Mesenchymal stem cell (in vitro differentiated cells and primary cell): ENCODE measurements at places on chromosomes 3 and 15.

DNA sequence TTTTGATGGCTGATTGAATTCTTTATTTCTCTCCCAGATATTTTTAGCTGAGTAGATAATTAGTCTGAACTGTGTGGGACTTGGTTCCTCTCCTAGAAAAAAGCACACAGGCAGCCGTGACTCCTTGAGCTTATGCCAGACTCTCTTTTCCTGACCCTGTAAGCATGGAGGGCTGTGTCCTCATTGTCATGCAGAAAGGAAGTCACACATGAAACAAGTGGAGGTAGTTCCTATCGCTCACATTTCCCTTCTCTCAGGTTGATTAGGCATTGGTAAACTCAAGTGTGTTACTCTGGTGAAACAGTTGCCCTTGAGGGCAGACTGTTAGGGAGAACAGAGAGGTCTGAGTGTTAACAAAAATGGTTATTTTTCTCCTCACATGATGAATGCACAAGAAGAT is 6.3 kb upstream of the RTP4 start:
- no peaks in the 10 kb centered on the region for H3K27me3 ChIP-seq
- DNase-seq: no peak
- no peak overlapping the region for H3K27ac ChIP-seq
- no peak overlapping the region for H3K4me3 ChIP-seq
- no peaks in the 10 kb centered on the region for H3K4me1 ChIP-seq

- peaks cover 10% of the 10 kb centered on the region for H3K4me1 ChIP-seq
- H3K27ac ChIP-seq: no peak overlapping the region
- no peak for DNase-seq
Measured at GRCh38 chr15:90411176-90411575, 23.1 kb downstream of the IQGAP1 start.

GRCh38 chr3:108315767-108316301 is 19.5 kb downstream of the HHLA2 start:
- no peaks in the 10 kb centered on the region for H3K36me3 ChIP-seq
- no peak overlapping the region for H3K27ac ChIP-seq
- DNase-seq: no peak

DNA sequence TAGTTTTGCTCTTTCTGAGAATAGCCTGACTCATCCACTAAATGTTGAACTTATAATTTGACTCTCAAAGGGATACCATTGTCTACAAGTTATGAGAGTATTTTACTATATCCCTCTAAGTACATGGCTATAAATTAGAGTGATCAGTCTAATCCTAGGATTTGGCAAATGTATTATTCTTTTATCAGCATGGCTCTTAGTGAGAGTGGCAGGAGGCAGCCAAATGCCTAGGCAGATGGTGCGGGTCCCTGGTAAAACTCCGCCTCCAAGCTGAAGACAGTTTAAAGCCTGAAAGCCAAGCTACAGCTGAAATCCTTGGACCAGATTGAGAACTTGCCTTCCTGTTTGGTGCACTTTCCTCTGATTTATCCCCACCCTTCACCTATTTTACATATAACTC is 631.8 kb downstream of the SQOR start:
- no peaks in the 10 kb centered on the region for H3K4me1 ChIP-seq
- DNase-seq: no peak
- H3K27me3 ChIP-seq: no peaks in the 10 kb centered on the region
- no peak overlapping the region for H3K4me3 ChIP-seq
- no peaks in the 10 kb centered on the region for H3K36me3 ChIP-seq
- no peak overlapping the region for H3K27ac ChIP-seq

DNA sequence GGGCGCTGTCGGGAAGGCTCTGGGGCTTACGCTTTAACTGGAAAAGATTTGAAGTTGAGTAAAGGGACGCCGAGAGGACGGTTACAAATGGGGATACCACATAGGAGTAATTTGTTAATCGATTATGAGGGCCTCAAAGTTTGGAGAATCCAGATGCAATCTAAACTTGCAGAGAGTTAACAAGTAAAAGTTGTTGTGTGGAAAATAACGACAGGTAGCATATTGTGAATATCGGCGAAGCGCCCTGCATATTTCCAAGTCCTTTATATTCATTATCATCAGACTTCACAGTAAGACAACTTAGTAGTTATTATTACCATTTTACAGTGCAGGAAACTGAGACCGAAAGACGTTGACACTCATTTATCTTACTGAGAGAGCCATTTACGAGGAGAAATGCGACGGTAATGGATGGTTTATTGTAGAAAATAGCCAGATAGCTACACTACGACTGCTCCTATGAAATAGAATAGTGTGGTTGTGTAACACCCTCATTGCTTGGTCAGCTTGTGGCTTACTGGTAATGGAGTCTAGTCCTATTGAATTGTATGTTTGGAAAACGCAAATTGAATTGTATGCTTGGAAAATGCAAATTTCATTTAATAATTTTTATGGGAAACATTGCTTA is 700 bp downstream of the MKRN2 start:
- no peaks in the 10 kb centered on the region for H3K27me3 ChIP-seq
- peak; percentile 78 for DNase-seq
- H3K4me3 ChIP-seq: peak overlapping the region; percentile 92
- H3K36me3 ChIP-seq: no peaks in the 10 kb centered on the region

DNA sequence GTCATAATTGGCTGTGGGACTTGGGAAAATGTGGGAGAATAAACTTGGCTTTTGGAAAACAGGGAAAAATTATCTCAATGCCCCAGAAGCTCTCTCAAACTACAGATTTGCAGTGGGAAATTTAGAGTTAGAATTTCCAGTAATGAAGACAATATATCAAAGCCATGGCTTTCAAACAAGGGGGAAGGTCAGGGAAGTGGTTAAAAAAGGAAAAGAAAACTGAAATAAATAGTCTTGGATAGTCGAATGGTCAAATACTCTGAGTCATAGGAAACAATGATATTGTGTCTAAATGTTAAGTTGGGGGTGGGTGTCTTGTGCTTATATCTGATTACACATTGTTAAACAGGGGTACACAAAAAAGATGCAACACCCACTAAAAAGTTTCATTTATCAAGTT is 272.4 kb upstream of the COL8A1 start:
- peak; percentile 21 for DNase-seq
- H3K4me3 ChIP-seq: no peak overlapping the region
- H3K27me3 ChIP-seq: no peaks in the 10 kb centered on the region

- H3K27ac ChIP-seq: no peak overlapping the region
- H3K4me1 ChIP-seq: peaks cover 4% of the 10 kb centered on the region
- no peaks in the 10 kb centered on the region for H3K27me3 ChIP-seq
- DNase-seq: no peak
Measured at GRCh38 chr3:157096328-157096727, 63.6 kb downstream of the CCNL1 start.

GRCh38 chr3:2927259-2927658 is 182.9 kb downstream of the IL5RA start:
- no peak overlapping the region for H3K27ac ChIP-seq
- no peaks in the 10 kb centered on the region for H3K36me3 ChIP-seq
- H3K4me1 ChIP-seq: no peaks in the 10 kb centered on the region
- H3K4me3 ChIP-seq: no peak overlapping the region
- no peaks in the 10 kb centered on the region for H3K27me3 ChIP-seq

DNA sequence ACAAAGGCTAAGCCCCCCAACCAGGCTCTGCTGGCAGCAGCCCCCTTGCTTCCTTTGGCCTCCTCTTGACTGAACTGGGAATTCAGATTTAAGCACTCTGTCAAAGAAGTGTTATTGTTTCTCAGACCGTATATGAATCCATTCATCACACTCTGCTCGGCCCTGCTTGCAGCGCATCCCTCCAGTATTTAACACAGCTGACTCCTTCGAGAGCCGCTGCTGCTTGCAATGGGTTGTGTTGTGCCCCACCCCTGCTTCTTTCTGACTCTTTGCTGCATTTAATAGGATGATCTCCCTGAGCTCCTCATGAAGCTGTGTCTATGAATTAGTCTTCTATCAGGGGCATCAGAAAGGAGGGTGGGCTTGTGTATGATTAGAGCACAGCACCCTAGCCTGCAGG is 31.2 kb downstream of the C3orf20 start:
- no peaks in the 10 kb centered on the region for H3K36me3 ChIP-seq
- no peak overlapping the region for H3K27ac ChIP-seq
- no peak overlapping the region for H3K4me3 ChIP-seq
- no peaks in the 10 kb centered on the region for H3K4me1 ChIP-seq

DNA sequence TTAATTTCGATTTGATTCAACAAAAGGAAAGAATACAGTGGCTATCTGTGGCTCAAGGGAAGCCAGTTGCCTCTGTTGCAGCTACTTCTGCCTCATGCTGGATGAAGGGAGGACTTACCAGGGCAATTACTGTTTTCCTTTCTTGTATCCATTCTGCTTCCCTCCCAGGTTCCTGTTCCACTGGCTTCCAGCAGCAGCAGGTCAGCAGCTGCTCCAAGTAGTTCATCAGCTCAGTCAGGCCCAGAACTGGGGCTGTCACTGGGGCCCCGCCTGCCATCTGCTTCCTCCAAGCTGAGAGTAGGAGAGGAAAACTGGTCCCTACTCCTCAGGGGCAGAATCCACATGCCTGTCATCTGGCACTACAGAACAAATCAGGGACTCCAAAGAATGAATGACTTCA is 48.6 kb upstream of the ULK4 start:
- no peak overlapping the region for H3K27ac ChIP-seq
- no peaks in the 10 kb centered on the region for H3K27me3 ChIP-seq
- no peaks in the 10 kb centered on the region for H3K36me3 ChIP-seq
- no peak overlapping the region for H3K4me3 ChIP-seq
- DNase-seq: no peak
- peaks cover 9% of the 10 kb centered on the region for H3K4me1 ChIP-seq

- no peak for DNase-seq
- no peak overlapping the region for H3K27ac ChIP-seq
- no peaks in the 10 kb centered on the region for H3K27me3 ChIP-seq
Measured at GRCh38 chr15:44763187-44763586, 26.9 kb downstream of the TRIM69 start.

DNA sequence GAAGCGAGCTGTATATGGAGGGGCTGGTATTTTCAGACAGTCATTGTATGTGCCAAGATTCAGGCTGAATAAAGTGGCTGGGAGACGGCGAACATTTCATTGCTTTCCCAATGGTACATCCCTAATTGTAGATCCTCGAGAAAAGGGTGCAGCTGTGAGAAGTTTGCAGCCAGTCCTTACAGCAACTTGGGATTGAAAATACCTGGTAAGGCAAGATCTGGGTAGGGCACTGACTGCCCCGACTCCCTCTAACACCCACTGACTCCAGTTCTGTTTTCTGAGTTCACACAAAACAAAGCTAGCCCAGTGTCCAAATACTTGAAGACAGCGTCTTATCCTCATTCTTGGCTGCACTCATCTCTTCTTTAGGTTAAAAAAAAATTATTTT is 63.7 kb downstream of the EDEM1 start:
- DNase-seq: no peak
- peak overlapping the region; percentile 80 for H3K4me3 ChIP-seq
- peaks cover 3% of the 10 kb centered on the region for H3K4me1 ChIP-seq
- no peak overlapping the region for H3K27ac ChIP-seq
- H3K27me3 ChIP-seq: no peaks in the 10 kb centered on the region
